Pancreas (tissue), 10 donors: ENCODE measurements at places on chromosomes 6 and 20. TPM values are rescaled to one million over a fixed set of nuclear protein-coding genes. Genes with fewer than 3 reads are reported as not detected.

Gene CDSN
- not detected for total RNA-seq

Gene IMPG1
- 0.44 TPM for total RNA-seq

Gene LY86
- 0.16 TPM for total RNA-seq

Gene MAS1
- total RNA-seq, result not detected

Gene ADGRF4
- total RNA-seq, result not detected

GRCh38 chr6:100517106-100517505 is 52.4 kb upstream of the SIM1 start:
- no peaks in the 10 kb centered on the region for H3K27me3 ChIP-seq
- H3K4me1 ChIP-seq, result no peaks in the 10 kb centered on the region
- no peak overlapping the region for H3K4me3 ChIP-seq
- H3K27ac ChIP-seq, result no peak overlapping the region
- DNase-seq, result no peak

GRCh38 chr20:59398537-59399205 is 98.3 kb downstream of the EDN3 start:
- no peaks in the 10 kb centered on the region for H3K27me3 ChIP-seq
- DNase-seq, result no peak
- H3K27ac ChIP-seq, result no peak overlapping the region

GRCh38 chr6:109456111-109456583 is 575 bp upstream of the MICAL1 start:
- peak overlapping the region; percentile 73 for H3K4me3 ChIP-seq
- no peaks in the 10 kb centered on the region for H3K27me3 ChIP-seq
- DNase-seq, result peak; percentile 83
- H3K27ac ChIP-seq, result no peak overlapping the region
- H3K36me3 ChIP-seq, result no peaks in the 10 kb centered on the region

DNA sequence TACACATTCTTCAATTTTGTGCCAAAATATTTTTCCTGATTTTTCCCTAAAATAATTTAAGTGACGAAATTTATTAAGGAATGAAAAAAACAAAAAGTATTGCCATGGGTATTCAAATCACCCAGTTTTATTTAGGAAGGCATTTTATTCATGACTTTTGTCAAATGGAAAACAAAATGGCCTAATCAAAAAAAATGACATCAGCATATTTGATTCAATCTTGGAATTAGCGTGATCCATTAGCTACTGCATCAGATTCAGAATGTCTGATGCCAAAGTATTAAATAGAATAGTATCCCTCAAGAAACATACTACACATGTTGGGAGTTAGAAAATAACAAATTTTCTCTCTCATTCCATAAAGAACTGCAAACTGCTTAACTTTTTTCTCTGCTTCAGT is 129.2 kb downstream of the TRDN start:
- no peaks in the 10 kb centered on the region for H3K36me3 ChIP-seq
- H3K4me1 ChIP-seq, result no peaks in the 10 kb centered on the region
- DNase-seq, result no peak

DNA sequence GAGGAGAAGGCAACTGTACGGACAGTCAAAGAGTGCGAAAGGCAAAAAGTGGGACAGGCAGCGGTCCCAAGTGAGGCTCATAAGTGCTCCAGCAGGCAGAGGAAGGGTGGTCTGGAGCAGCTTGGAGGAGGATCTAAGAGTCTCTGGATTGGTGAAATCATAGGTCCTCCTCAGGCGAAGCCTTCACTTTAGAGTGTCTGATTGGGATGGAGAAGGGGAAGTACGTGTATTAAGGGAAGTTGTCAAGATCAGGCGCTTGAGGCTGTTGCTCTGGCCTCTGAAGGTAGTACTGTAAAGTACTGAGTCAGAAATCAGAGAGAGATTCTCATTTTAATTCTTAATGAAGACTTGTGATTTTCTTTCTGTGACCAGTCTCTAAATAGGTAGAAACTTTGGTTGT is 185.6 kb downstream of the KIF16B start:
- no peak overlapping the region for H3K27ac ChIP-seq
- H3K36me3 ChIP-seq, result no peaks in the 10 kb centered on the region
- H3K4me3 ChIP-seq, result no peak overlapping the region
- no peak for DNase-seq
- no peaks in the 10 kb centered on the region for H3K4me1 ChIP-seq

DNA sequence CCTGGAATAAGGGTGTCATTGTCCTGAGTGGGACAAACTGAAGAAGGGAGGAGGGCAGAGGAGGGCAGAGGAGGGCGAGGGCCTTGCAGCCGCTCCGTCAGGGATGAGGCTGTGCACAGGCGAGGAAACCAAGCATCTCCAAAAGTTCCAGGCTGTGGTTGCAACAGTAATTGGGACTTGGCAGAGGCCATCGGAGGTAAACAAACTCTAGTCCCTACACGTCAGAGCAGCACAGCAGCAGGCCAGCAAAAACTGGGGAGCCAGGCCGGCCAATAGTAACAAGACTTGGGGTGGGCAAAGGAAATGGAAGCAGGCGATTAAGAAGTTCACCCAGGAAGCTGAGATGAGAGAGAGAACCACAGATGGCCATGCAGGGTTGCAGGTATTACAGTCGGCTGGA is 142.8 kb downstream of the SMOC2 start:
- no peaks in the 10 kb centered on the region for H3K36me3 ChIP-seq
- no peak for DNase-seq
- no peak overlapping the region for H3K4me3 ChIP-seq
- H3K27ac ChIP-seq, result no peak overlapping the region
- H3K27me3 ChIP-seq, result no peaks in the 10 kb centered on the region

DNA sequence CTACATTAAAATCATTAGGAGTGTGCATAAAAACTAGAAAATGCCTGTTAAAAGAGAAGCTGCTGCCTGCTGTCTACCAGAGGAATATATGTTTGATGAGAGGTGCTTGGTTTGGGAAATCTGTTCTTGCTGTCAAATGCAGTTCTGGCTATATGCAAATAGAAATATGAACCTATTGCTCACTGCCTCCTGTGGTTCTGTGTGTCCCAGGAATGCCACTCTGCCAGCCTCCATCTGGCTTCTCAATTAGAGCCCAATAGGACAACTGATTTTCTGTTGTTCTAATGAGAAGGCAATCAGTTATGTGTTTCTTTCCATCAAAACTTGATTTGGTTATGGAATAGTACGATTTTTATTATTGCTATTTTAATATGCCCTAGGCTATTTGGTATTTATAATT is 759.7 kb downstream of the HDGFL1 start:
- peaks cover 4% of the 10 kb centered on the region for H3K27me3 ChIP-seq
- no peak for DNase-seq
- H3K36me3 ChIP-seq, result no peaks in the 10 kb centered on the region
- no peak overlapping the region for H3K4me3 ChIP-seq
